ENCODE measurements at places on chromosomes 4 and X.

- no peak for DNase-seq
These were observed 59.3 kb upstream of the CLDN34 start for GRCh38 chrX:9907645-9908387.

DNA sequence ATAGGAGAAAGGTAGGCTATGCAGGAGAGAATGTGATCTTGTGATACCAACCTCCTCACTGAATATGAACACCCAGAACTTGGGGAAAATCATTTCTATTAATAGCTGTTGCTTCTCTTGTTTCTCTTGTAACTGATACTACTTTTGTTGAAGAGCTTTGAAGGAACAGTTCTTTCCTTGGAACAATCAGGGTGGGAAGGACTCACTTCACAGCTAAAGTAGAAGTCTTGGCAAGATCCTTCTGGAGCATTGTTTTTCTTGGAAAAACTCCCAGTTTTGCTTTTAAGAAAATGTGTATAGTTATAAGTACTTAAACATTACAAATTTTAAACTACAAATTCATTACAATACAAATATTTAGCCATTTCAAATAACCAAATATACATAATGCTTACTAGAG, 19.1 kb upstream of the XK start:
- DNase-seq, result no peak

DNA sequence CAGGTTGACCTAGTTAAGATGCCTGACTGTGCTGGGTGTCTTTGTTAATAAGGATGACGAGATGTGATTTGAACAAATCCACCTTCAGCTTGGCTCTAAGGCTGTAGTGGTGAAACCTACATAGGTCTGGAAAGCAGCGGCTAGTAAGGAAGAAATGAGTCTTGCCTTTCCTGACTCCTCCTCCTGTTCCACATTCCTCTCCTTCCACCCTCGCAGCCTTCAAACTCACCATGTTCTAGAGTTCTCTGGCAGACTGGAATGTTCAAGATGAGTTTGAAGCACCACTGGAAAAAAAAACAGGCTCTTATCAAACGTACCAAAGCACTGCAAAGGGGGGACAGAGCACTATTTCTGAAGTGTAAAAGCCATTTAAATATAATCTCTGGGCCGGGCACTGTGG, 395.4 kb downstream of the BMPR1B start:
- DNase-seq, result no peak

DNA sequence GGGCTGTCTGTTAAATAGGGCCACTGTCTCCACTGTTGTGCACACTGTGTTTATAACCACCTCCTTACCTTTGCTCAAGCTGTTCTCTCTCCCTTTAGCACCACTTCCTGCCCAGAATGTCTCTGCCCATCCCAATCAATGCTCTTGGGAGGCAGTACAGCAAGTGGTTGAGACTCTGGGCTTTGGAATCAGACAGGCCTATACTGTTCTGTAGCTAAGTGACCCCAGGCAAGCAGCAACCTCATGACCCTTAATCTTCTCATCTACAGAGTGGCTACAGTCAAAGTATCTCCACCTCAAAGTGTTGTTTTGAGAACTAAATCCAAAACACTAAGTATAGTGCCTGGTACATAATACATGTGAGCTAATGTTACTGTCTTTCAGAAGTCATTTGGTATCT, 3.8 kb upstream of the TXK start:
- DNase-seq, result no peak

DNA sequence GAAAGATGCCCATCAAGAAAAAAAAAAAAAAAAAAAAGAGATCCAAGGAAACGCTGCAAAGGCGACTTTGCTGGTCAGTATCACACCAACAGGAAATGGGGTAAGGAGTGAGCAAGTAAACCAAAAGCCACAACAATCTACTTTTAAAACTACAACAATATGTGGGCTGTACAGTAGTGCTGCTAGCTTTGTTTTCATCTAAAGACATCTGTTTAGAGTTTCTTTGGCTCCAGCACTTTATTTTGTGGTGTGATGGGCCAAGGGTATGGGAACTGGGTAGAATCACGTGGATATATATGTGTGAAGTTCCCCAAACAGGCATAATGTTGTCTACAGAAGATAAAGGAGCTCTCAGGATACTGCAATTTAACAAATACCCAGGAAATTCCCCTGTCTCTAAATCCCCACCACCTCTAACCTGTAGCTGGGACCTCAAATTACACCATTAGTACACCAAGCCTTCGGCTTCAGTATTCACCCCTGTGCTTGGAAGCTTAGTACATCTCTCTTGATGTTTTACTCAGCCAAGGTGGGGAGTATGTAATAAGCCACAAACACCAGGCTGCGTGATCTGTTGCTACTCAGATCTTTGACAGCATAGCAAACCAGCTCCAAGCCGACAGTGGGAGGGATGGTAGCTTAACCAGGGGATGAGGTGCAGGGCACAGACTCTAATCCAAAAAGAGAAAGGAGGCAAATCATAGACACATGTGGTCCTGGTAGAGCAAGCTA, 207.9 kb downstream of the HS6ST2 start:
- DNase-seq, result no peak

DNA sequence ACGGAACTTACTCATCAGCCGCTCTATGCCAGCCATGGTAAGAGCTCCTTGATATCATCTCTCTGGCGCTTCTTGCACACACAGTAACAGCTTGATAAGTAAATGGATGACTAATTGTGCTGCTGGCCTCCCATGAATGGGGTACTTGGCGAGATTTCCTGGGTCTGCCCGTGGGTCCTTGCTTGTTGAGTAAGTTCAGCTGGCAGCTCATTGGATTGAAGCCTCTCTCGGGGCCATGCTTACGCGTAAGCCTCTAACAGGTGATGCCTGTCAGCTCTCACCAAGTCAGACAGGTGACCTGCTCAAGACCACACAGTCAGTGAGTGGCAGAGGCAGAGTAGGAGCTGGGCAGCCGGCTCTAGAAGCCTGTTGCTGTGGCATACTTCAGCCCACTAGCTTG, 7.7 kb downstream of the NSG1 start:
- no peak for DNase-seq

- DNase-seq, result peak; percentile 73
These were observed at the start of gene MID1IP1 for GRCh38 chrX:38800981-38801845. Gene MID1IP1 (plus strand): TSS chrX:38801459. CDS start chrX:38804947, 3,488 bp downstream.

DNA sequence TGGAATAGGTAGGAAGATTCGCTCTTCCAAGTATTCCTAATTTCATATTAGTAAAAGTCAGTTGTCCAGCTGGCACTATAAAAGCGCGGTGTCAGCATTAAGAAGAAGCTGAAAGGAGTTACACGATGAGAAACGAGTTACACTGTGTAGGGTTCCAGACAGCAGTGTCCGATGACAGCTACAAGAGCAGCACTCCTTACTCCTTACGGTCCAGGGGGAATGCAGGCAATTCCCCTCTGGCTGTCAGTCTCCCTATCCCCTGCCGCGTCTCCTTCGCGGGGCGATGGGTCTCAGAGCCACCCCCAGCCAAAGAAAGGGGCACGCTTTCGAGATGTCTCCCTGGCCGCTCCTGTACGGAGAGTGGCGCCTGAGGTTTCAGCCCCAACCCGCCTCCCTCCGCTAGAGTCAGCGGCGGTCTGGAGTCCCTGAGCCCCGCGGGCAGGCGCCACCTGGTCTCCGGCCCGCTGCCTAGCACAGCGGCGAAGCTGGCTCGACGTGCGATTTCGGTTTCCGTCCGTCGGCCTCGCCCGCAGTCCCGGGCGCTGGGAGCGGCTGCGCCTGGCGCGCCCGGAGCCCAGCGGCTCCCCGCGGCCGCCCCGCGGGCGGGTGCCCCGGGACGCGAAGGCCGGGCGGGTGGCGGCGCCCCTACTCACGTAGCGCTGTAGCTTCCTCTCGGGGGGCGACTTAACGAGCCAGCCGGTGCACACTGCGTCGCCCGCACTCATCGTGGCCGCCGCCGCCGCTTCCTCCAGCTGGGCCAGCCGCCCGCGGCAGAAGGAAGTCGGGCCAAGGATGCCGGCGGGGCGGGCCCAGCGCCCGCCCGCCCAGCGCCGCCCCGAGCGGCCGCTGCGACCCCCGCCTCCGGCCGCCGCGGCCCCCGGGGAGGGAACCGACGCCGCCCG, at the start of gene GAB3:
GAB3 (minus strand) TSS at position 777 of the 902 bp plus-strand sequence; CDS start at position 725, 52 bp downstream.
- no peak for DNase-seq

DNA sequence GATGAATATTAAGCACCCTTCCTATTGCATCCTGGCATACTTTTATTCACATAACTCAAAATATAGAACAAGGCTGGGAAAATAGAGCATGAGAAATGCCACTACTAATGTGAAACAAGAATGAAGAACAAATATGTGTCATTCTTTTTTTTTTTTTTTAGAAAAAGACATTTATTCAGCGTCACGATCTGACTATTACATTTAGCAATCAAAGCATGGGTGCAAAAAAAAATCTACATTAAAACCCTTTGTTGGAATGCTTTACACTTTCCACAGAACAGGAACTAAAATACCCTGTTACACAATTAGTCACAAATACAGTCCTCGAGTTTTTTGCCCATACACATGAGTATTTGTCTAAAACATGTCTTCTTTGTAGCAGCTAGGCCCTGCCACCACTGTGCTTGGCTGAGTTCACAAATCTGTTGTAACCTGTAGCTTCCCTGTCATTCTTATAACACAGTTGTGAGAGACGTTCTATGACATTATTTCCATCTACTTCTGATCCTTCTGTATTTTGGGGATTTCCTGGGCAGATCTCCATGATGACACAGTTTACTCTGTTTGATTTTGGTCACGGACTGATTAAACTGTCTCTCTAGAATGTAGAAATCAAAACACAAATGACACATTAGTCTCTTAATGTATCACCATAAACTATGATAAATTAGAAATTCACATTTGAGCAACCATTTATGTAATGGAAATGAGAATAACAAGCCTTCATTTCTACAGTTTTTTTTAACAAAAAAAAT, 9.4 kb upstream of the TET2 start:
- DNase-seq, result no peak

GRCh38 chr4:55242506-55242905, 103.5 kb upstream of the SRD5A3 start:
- DNase-seq, result no peak
